ENCODE measurements at places on chromosomes 2 and 18.

- no peak for DNase-seq
These were observed 70.1 kb downstream of the SETBP1 start for GRCh38 chr18:44750774-44751173.

DNA sequence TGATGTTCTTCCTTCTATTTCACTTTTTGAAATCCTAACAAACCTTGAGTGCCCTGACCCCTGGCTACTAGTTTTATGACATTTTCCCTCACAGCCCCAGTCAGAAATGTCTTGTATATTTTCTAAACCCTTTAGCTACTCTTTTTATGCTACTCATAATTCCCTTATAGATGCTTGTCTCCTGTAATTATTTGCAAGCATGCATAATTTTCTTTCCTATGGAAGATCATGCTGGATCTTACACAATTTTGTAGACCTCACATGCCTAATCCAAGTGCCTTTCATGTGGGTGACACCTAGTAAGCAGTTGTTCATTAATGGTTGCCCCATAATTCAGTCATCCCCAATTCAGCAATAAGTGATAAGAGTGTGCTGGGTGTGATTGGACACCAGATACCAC is 6.9 kb downstream of the GPD2 start:
- no peak for DNase-seq

DNA sequence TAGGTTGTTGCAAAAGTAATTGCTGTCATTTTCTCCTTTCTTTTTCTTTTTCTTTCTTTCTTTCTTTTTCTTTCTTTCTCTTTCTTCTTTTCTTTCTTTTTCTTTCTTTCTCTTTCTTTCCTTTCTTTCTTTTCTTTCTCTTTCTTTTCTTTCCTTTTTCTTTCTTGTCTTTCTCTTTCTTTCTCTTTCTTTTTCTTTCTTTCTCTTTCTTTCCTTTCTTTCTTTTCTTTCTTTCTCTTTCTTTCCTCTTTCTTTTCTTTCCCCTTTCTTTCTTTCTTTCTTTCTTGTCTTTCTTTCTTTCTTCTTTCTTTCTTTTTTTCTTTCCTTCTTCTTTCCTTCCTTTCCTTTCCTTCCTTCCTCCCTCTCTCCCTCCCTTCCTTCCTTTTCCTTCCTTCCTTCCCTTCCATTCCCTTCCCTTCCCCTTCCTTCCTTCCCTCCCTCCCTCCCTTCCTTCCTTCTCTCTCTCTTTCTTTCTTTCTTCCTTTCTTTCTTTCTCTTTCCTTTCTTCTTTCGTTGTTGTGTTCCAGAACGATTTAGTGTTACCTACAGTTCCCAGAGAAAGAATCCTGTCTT is 178.9 kb downstream of the RPIA start:
- DNase-seq, result no peak

DNA sequence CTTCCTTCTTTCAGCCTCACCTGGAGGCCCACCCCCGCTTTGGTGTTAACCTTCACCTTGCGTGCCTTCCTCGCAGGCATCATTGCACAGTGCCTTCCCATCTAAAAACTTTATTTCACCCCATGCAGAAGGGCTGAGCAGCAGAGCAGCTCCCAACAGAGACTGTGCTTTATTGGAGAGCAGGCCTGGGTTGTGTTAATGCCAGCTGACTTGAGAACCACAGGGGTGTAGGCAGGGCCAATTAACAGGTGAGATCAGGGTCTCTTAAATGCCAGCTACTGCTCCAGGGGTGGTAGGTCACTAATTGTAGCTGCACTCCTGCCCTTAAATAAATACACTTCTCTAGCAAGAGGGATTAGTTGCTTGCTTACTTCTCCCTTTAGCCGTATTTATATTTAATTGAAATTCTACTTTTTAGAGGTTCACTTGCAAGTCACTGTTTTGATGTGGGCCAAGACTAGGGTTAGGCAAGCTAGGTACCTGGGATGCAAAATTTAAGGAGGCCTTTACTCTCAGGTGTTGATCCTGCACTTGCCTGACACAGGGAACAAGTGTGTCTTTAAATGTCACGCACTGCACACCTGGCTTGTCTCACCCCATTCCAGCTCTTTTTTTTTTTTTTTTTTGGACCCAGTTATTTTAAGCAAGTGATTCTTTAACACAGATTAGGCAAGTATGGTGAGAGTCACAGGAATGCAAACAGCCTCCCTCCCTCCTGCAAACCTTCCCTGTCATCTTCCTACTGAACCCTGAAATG is 54.5 kb downstream of the LYPD1 start:
- DNase-seq, result no peak

All from activated T-helper 9 cell treated with anti-CD3 and anti-CD28 coated beads, Interleukin-2, amount 50 U/mL, for 16 hours (primary cell).